ENCODE measurements at places on chromosomes 6 and 20. TPM values are rescaled to one million over a fixed set of nuclear protein-coding genes. Genes with fewer than 3 reads are reported as not detected.

The SAMD3 gene
- total RNA-seq, result 1.2 TPM

The CD40 gene
- total RNA-seq, result 11.7 TPM

The CALHM5 gene
- 1.6 TPM for total RNA-seq

The COL9A1 gene
- total RNA-seq, result not detected

- no peaks in the 10 kb centered on the region for H3K27me3 ChIP-seq
- peak overlapping the region; percentile 77 for H3K4me3 ChIP-seq
- H3K4me1 ChIP-seq, result peaks cover 9% of the 10 kb centered on the region
- no peaks in the 10 kb centered on the region for H3K36me3 ChIP-seq
- no peak for DNase-seq
- peak overlapping the region; percentile 87 for H3K27ac ChIP-seq
Observed at GRCh38 chr6:5995658-5995948, 11.1 kb downstream of the NRN1 start.

- no peak overlapping the region for H3K27ac ChIP-seq
- H3K27me3 ChIP-seq, result no peaks in the 10 kb centered on the region
- no peak overlapping the region for H3K4me3 ChIP-seq
- DNase-seq, result no peak
- no peaks in the 10 kb centered on the region for H3K36me3 ChIP-seq
Observed at GRCh38 chr6:81985191-81985590, 232.7 kb upstream of the TENT5A start.

DNA sequence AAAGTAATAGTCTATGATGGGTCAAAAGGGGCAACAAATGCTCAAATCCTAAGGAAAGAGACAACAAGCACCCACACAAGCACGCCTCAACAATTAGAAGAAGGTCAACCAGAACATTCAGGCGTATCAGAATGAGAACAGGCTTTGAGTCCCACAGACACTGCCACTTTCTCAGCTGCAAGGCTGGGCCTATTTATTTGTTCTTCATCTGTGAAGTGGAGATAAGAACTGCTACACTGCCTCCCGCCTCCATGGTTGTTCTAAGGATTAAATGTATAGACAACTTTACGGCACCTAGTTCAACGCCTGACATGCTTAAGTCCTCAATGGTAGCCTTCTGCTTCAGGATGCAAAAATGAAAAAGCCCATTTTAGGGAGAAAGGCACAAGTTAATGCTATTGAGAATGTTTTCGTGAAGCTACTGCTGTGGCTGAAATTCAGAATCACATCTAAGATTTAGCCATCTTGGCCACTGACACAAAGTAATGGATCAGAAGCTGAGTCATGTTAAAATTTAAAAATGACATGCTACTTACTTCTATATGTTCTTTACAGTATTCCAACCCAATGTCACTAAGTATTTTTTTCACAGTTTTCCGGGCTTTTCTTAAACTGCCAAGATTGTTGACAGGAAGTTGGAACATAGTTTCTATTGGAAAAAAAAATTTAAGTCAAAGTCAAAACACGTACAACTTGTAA is 27.7 kb downstream of the ADNP start:
- no peak for DNase-seq
- no peaks in the 10 kb centered on the region for H3K36me3 ChIP-seq
- H3K27ac ChIP-seq, result no peak overlapping the region
- H3K27me3 ChIP-seq, result no peaks in the 10 kb centered on the region

GRCh38 chr6:149108038-149108748 is 209.3 kb upstream of the TAB2 start:
- H3K27me3 ChIP-seq, result no peaks in the 10 kb centered on the region
- H3K36me3 ChIP-seq, result no peaks in the 10 kb centered on the region
- no peaks in the 10 kb centered on the region for H3K4me1 ChIP-seq
- no peak overlapping the region for H3K4me3 ChIP-seq
- no peak for DNase-seq

GRCh38 chr6:101393829-101394251 is 332 bp downstream of the GRIK2 start:
- no peak for DNase-seq
- H3K27me3 ChIP-seq, result no peaks in the 10 kb centered on the region
- H3K36me3 ChIP-seq, result no peaks in the 10 kb centered on the region
- H3K4me3 ChIP-seq, result peak overlapping the region; percentile 66
- no peak overlapping the region for H3K27ac ChIP-seq
